ENCODE measurements at places on chromosomes 2 and 18.

- no peak for DNase-seq
- no peak overlapping the region for H3K27ac ChIP-seq
- H3K4me1 ChIP-seq, result no peaks in the 10 kb centered on the region
- no peaks in the 10 kb centered on the region for H3K27me3 ChIP-seq
Observed at GRCh38 chr2:197934934-197935289, 130.5 kb downstream of the PLCL1 start.

DNA sequence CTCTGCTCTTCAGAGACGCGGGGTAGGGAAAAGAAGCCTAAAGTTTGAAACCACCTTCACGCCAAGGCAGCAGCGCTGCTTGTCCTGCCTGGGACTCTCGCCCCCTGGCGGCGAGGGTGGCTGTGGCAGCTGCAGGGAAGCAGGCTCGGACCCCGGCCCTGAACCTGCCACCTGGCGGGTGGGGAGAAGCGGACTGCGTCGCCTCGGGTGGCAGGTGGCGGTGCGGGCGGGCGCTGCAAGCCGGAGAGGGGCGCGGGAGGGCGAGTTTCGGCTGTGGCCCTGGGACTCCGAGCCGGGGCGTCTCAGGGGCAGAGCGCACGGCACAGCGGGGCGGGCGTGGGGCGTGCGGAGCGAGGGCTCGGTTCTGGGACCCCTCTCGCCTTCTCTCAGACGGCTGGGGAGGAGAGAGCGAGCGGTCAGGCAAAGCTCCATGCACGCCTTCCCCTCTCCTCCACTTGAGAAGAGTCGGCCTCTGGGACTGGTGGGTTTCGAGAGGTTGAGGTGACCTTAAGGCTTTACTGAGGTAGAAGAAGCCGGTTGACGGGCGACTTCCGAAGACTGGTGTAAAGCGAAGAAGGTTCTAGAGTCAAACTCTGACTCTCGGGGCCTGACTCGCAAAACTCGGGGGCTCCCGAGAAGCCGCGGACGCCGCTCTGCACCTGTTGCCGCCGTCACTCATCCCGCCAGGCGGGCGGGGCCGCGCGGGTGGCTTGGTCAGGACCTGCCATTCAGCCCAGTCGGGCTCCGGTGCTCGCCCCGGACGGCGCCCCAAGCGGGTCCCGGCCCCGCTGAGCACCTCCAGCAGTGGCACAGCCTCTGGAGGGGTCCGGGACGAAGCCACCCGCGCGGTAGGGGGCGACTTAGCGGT, 1.1 kb upstream of the BOLL start:
- peak; percentile 91 for DNase-seq
- H3K27me3 ChIP-seq, result no peaks in the 10 kb centered on the region
- H3K4me1 ChIP-seq, result no peaks in the 10 kb centered on the region
- H3K27ac ChIP-seq, result no peak overlapping the region

- no peak overlapping the region for H3K27ac ChIP-seq
- H3K36me3 ChIP-seq, result no peaks in the 10 kb centered on the region
- H3K4me1 ChIP-seq, result peaks cover 7% of the 10 kb centered on the region
- H3K4me3 ChIP-seq, result no peak overlapping the region
Observed at GRCh38 chr2:53437371-53437770, 330.2 kb upstream of the CHAC2 start.

GRCh38 chr18:46070815-46071652, 1.0 kb downstream of the PSTPIP2 start:
- no peaks in the 10 kb centered on the region for H3K4me1 ChIP-seq
- peaks cover 3% of the 10 kb centered on the region for H3K36me3 ChIP-seq
- peaks cover 5% of the 10 kb centered on the region for H3K27me3 ChIP-seq
- no peak overlapping the region for H3K27ac ChIP-seq
- H3K4me3 ChIP-seq, result peak overlapping the region; percentile 74

DNA sequence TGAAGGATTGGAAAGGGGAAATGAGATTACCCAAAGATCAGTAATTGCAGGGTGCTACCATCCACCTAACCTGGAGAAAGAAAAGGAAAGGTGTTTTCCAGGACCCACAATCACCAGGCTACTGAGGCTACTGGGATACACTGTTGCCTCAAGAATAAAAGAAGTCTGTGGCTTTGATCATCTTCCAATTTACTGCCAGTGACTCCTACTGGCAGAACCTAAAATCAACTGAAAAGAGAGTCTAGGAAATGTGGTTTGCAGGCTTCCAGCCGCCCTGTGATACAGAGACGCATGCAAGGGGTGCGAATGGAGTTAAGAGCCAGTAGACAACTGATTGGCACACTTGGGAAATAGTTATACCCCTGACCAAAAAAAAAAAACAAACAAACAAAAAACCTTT, 16.6 kb upstream of the TTL start:
- H3K27ac ChIP-seq, result no peak overlapping the region
- no peaks in the 10 kb centered on the region for H3K4me1 ChIP-seq
- no peak overlapping the region for H3K4me3 ChIP-seq
- H3K36me3 ChIP-seq, result no peaks in the 10 kb centered on the region

DNA sequence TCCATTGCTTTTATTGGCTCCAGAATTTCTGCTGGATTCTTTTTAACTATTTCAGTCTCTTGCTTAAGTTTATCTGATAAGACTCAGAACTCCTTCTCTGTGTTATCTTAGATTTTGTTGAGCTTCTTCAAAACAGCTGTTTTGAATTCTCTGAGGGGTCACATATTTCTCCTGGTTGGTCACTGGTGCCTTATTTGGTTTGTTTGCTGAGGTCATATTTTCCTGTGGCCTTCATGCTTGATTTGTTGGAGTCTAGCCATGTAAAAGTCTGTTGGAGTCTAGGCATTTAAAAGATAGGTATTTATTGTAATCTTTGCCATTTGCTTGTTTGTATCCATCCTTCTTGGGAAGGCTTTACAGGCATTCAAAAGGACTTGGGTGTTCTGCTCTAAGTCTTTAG, 398.7 kb downstream of the DSEL start:
- no peaks in the 10 kb centered on the region for H3K4me1 ChIP-seq
- H3K4me3 ChIP-seq, result no peak overlapping the region
- no peak overlapping the region for H3K27ac ChIP-seq
- H3K27me3 ChIP-seq, result no peaks in the 10 kb centered on the region
- H3K36me3 ChIP-seq, result no peaks in the 10 kb centered on the region
- DNase-seq, result no peak

DNA sequence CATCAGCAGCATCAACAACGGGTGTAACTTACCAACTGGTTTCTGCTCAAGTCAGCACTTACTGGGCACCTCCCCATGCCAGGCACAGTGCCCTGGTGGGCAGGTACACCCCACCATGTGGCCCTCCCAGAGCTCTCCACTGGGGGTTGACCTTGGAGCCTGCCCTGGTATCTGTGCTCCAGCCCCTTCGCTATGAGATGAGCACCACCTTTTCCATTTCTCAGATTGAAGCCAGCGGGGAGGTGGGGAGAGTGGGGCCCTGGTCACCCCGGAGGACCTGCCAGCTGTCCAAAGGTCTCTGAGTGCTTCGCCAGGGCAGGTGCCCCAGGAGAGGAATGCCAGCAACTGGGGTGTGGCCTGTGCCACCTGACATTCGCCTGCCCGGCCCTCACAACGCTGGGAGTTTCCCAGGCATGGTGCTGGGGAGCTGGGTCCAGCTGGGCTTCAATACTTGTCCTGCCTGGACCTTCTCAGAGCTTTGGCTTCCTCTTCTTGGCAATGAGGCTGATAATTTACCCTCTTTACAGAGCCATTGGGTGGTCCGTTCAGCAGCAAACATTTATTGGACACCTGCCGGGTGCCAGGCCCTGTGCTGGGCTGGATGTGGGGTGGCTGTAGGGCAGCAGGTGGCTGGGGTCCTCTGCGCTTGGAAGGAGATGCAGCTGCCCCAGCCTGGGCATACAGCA, 5.9 kb upstream of the ZAP70 start:
- no peaks in the 10 kb centered on the region for H3K36me3 ChIP-seq
- no peaks in the 10 kb centered on the region for H3K27me3 ChIP-seq
- H3K4me3 ChIP-seq, result no peak overlapping the region
- no peak overlapping the region for H3K27ac ChIP-seq

DNA sequence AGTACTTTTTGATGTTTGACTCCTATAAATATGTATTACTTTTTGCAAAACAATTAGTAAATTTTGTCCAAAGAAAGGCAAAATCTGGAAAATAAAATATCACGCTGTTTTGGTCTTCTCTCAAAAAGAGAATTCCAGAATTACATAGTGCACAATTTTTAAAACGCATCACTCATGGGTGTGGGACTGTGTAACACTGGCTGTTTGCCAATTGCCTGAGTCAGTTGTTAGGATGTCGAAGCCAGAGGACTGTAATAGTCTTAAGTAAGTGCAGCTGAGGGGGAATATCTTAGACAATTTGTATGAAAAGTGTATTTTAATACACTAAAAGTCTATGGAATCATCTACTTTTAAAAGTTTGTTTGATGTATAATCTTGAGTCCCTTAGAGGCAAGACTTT, 24.1 kb upstream of the EPHA4 start:
- no peak overlapping the region for H3K27ac ChIP-seq
- H3K4me3 ChIP-seq, result no peak overlapping the region
- no peaks in the 10 kb centered on the region for H3K27me3 ChIP-seq
- H3K36me3 ChIP-seq, result no peaks in the 10 kb centered on the region

- H3K27ac ChIP-seq, result no peak overlapping the region
- no peak for DNase-seq
- H3K27me3 ChIP-seq, result no peaks in the 10 kb centered on the region
- H3K36me3 ChIP-seq, result peaks cover 2% of the 10 kb centered on the region
- H3K4me3 ChIP-seq, result no peak overlapping the region
Observed at GRCh38 chr2:24403832-24404212, 43.5 kb upstream of the ITSN2 start.

GRCh38 chr2:185337033-185337432, 401.6 kb upstream of the FSIP2 start:
- H3K36me3 ChIP-seq, result peaks cover 5% of the 10 kb centered on the region
- H3K4me3 ChIP-seq, result no peak overlapping the region
- no peak overlapping the region for H3K27ac ChIP-seq
- no peak for DNase-seq

- no peaks in the 10 kb centered on the region for H3K27me3 ChIP-seq
- H3K4me3 ChIP-seq, result no peak overlapping the region
- DNase-seq, result no peak
Observed at GRCh38 chr18:44741511-44741910, 60.8 kb downstream of the SETBP1 start.

GRCh38 chr2:168669151-168669550, 133.3 kb upstream of the NOSTRIN start:
- no peaks in the 10 kb centered on the region for H3K36me3 ChIP-seq
- no peak overlapping the region for H3K4me3 ChIP-seq
- H3K27me3 ChIP-seq, result no peaks in the 10 kb centered on the region
- H3K4me1 ChIP-seq, result no peaks in the 10 kb centered on the region
- no peak overlapping the region for H3K27ac ChIP-seq

DNA sequence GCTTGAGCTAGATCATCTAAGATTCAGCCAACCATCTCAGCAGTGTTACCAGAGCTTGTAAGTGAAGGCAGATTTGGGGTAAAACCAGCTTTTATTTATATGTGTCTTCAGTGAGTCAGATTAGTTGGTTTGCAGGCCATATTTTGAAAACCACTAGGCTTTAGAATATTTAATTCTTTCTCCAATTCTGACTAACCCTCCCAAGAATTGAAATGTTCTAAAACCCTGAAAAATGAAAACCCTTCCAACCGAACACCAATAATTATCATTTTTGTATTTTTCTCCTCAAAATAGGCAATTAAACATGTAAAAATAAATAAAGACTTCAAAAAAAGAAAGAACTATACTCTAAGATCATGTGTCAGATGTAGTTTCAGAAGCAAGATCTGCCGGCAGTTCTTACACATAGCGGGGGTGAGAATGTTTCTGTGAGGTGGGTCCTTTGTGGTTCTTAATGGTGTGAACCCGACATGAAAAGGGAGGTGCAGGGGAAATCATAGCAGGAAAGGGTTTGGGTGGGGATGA, 14.2 kb downstream of the PLEK start:
- no peaks in the 10 kb centered on the region for H3K36me3 ChIP-seq
- no peak overlapping the region for H3K27ac ChIP-seq
- no peaks in the 10 kb centered on the region for H3K27me3 ChIP-seq
- no peak overlapping the region for H3K4me3 ChIP-seq
- no peak for DNase-seq

DNA sequence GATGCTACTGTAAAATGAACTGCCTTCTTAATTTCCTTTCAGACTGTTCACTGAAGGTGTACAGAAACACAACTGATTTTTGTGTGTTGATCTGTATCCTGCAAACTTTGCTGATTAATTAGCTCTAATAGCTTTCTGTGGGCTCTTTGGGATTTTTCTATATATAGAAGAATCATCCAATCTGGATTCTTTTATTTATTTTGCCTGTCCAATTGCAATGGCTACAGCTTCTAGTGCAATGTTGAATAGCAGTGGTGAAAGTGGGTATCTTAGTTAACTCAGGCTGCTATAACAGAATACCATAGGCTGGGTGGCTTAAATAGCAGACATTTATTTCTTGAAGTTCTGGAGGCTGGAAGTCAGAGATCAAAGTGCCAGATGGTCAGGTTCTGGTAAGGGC, 74.4 kb downstream of the ID2 start:
- peaks cover 22% of the 10 kb centered on the region for H3K36me3 ChIP-seq
- H3K27me3 ChIP-seq, result no peaks in the 10 kb centered on the region
- H3K27ac ChIP-seq, result no peak overlapping the region
- no peaks in the 10 kb centered on the region for H3K4me1 ChIP-seq

GRCh38 chr2:1509271-1510065, 96.2 kb downstream of the TPO start:
- no peaks in the 10 kb centered on the region for H3K4me1 ChIP-seq
- no peak overlapping the region for H3K4me3 ChIP-seq
- DNase-seq, result no peak
- no peaks in the 10 kb centered on the region for H3K36me3 ChIP-seq
- no peaks in the 10 kb centered on the region for H3K27me3 ChIP-seq

- H3K27me3 ChIP-seq, result peaks cover 32% of the 10 kb centered on the region
- no peak overlapping the region for H3K27ac ChIP-seq
- no peak overlapping the region for H3K4me3 ChIP-seq
- no peaks in the 10 kb centered on the region for H3K4me1 ChIP-seq
Observed at GRCh38 chr18:59279193-59279592, 5.9 kb upstream of the RAX start.

- peaks cover 10% of the 10 kb centered on the region for H3K36me3 ChIP-seq
- H3K4me3 ChIP-seq, result peak overlapping the region; percentile 25
- peak; percentile 33 for DNase-seq
- no peaks in the 10 kb centered on the region for H3K27me3 ChIP-seq
- no peak overlapping the region for H3K27ac ChIP-seq
- H3K4me1 ChIP-seq, result no peaks in the 10 kb centered on the region
Observed at GRCh38 chr2:203484266-203485112, 50.6 kb downstream of the RAPH1 start.

DNA sequence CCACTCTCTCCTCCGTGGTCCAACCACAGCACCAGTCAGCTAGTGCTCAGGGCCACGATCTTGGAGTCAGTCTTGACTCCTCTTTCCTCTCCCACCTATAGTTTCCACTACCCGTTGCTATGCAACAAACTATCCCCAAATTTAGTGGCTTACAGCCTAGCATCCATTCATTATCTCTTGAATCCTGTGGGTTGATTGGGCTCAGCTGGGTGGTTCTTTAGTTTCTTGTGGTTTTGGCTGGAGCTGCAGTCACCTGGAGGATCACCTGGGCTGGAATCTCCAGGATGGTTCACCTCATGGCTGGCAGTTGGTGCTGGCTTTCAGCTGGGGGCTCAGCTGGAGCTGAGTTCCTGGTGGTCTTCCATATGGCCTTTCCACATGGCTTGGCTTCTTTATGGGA, 149.9 kb downstream of the ASB1 start:
- H3K4me3 ChIP-seq, result no peak overlapping the region
- no peaks in the 10 kb centered on the region for H3K4me1 ChIP-seq
- H3K36me3 ChIP-seq, result no peaks in the 10 kb centered on the region

GRCh38 chr2:4134551-4135550, 431.5 kb downstream of the DCDC2C start:
- no peaks in the 10 kb centered on the region for H3K4me1 ChIP-seq
- no peak overlapping the region for H3K27ac ChIP-seq

Data from H9 (cell line).